G401 (cell line): ENCODE measurements at places on chromosomes 12 and 14. TPM values are rescaled to one million over a fixed set of nuclear protein-coding genes. Genes with fewer than 3 reads are reported as not detected.

DNA sequence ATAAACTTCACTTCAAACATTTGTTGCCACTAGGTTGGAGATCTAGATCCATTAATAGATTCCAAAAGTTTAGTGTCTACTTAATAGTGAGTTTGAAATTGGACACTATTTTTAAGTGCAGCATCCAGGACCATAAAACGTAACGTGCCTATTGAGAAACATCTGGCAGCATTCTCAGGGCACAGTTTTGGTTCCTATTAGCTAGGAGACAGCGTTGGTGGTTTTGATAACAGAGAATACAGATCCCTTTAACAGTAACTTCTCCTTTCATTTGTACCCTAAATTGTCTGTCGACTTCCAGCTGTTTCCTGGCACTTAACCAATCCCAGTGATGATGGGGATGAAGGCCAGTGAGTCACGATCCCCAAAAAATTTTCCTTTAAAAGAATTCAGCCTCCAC, 25.8 kb downstream of the KCNK10 start:
- no peak for DNase-seq

DNA sequence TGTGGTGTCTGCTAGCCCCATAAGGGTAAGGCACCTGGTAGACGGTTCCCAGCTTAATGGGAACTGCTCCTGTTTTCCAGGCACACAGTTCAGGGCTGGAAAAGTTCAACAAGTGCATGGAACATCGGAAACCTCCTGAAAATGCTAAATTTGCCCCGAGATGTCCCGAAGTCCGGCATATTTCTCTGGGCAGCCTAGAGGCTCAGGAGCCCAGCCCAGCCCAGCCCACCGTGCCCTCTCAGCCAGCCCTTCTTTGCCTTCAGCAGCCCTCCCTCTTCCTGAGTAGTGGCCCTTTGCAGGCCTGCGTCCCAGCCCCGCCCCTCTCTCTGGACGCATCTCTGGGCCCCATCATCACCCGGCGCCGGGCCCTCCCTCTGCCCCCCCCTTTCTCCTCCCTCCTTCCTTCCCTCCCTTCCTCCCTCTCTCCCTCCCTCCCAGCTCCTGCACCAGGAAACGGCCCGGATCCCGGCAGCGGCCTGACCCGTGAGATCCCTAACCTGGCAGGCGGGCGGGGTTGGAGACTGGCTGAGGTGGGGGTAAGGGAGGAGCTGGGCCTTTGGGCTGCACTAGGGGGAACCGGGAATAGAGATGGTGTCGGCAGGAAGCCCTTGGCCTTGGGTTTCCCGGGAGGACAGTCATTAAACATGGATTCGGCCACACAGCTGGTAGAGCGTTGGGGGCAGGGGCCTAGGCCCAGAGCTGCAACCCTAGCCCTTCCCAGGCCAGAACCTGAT, at the start of gene BCL2L2:
Gene BCL2L2, plus strand, starts transcription at position 422 of the 734 bp plus-strand sequence. CDS start 935 bp downstream, outside the sequence.
- peak; percentile 94 for DNase-seq

GRCh38 chr12:1091350-1091749, 100.3 kb downstream of the ERC1 start:
- DNase-seq = peak; percentile 45

Gene CELA1
- not detected in 2 replicates for total RNA-seq

Gene A2ML1
- not detected in 2 replicates for total RNA-seq

Gene FGF23
- total RNA-seq = not detected in 2 replicates
